ENCODE measurements at places on chromosomes 6 and 20. TPM values are rescaled to one million over a fixed set of nuclear protein-coding genes. Genes with fewer than 3 reads are reported as not detected.

GRCh38 chr20:32538526-32538939, 46.6 kb downstream of the NOL4L start:
- no peaks in the 10 kb centered on the region for H3K27me3 ChIP-seq
- H3K27ac ChIP-seq, result peak overlapping the region; percentile 47
- H3K36me3 ChIP-seq, result no peaks in the 10 kb centered on the region

DNA sequence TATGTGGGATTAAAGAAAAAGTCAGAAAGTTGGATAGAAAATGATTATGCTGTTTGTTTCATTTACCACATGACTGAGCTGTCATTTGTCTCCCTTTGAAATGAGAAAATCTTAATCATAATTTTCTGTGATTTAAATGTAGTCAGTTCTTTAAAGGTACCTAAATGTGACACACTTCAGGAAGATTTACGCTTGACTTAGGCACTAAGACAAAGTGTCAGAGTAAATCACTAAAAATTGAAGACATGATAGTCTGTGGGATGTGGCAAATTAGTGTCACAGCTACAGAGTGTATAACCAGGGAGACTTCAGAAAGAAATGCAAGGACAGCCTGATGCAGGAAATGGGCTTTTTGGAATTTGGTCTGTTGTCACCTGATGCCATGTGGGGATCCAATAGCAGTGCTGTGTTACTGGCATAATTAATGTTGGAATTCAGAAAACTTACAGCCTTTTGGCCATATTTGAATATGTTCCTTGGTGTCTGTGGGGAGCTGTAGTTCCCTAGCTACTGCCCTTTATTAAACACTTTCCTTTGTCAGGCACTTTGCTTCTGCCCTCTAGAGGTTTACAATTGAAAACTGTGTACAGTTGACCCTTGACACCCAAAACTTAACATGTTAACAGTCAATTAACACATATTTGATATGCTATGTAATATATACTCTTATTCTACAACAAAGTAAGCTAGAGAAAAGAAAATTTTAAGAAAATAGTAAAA, 493.8 kb downstream of the UTRN start:
- H3K36me3 ChIP-seq, result no peaks in the 10 kb centered on the region
- no peak overlapping the region for H3K4me3 ChIP-seq
- no peaks in the 10 kb centered on the region for H3K27me3 ChIP-seq
- no peak for DNase-seq

Gene PROKR2
- total RNA-seq, result not detected

- no peak overlapping the region for H3K27ac ChIP-seq
- DNase-seq, result no peak
- no peaks in the 10 kb centered on the region for H3K4me1 ChIP-seq
- no peak overlapping the region for H3K4me3 ChIP-seq
- H3K27me3 ChIP-seq, result no peaks in the 10 kb centered on the region
- H3K36me3 ChIP-seq, result no peaks in the 10 kb centered on the region
Measured at GRCh38 chr20:23519556-23519955, 28.6 kb downstream of the CST8 start.

DNA sequence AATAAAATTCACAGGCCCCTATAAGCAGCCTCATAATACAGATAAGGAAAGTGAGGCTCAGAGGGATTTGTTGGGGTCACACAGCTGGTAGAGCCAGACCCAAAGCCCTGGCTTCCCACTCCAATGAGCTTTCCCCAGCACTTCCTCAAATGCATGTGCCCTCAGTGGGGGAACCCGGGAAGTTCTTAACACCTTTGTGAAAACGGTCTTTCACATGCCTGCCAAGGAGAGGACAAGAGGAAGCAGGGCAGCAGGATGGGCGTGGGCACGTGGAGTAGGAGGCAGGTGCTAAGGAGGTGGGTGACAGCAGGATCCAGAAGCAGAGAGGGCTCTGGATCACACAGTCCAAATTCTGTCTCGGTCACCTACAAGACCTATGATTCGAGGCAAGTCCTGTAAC, 598 bp downstream of the PI16 start:
- H3K4me3 ChIP-seq, result no peak overlapping the region
- H3K36me3 ChIP-seq, result no peaks in the 10 kb centered on the region
- DNase-seq, result no peak
- H3K27ac ChIP-seq, result no peak overlapping the region

All from colonic mucosa (tissue), 4 donors.